ENCODE measurements at places on chromosomes 7 and 10.

DNA sequence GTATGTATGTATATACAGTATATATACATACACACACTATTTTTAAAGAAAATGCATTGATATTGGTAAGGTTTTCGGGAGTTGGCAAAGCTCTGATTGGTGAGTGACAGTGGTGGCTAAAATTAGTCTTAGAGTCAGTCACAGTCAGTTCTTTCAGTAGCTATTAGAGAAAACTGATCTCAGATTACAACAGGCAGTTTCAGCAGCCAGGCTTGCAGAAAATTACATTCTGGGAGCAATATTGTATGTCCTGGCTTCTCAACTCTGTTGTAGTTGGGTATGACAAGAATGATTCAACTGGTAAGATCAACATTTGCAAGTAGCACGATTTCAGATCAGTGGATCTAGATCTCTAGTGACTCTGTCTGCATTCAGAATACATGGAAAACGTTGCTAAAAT is 897.9 kb upstream of the AUTS2 start:
- DNase-seq: no peak

GRCh38 chr10:35940141-35941041 is 298.3 kb upstream of the FZD8 start:
- no peak for DNase-seq

DNA sequence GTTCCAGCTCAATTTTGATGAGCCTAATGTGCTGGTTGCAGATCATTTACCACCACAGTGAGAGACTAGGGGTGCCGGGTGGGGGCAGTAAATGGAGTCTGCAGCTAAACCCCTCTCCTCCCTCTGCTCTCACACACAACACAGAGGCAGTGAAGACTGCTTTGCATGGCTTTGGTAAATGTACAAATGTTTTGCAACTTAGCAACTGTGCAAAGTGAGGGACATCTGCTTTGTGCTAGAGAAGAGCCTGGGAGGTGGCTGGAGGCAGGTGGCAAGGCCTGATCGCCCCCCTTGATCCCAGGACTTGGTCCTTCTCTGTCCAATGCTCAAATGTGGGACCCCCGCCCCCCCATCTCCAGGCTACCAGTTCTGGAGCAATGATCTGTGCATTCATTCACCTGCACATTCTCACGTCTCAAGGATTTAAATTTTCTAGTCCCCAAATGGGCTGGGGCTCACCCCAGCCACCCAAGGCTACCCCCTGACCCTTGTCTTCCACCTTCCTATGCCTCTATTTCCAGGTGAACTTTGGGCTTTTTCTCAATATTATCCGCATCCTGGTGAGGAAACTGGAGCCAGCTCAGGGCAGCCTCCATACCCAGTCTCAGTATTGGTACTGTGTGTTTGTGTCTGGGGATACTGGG is 11.6 kb downstream of the GHRHR start:
- no peak for DNase-seq

GRCh38 chr7:27921081-27921836 is 181.3 kb downstream of the TAX1BP1 start:
- DNase-seq: no peak

DNA sequence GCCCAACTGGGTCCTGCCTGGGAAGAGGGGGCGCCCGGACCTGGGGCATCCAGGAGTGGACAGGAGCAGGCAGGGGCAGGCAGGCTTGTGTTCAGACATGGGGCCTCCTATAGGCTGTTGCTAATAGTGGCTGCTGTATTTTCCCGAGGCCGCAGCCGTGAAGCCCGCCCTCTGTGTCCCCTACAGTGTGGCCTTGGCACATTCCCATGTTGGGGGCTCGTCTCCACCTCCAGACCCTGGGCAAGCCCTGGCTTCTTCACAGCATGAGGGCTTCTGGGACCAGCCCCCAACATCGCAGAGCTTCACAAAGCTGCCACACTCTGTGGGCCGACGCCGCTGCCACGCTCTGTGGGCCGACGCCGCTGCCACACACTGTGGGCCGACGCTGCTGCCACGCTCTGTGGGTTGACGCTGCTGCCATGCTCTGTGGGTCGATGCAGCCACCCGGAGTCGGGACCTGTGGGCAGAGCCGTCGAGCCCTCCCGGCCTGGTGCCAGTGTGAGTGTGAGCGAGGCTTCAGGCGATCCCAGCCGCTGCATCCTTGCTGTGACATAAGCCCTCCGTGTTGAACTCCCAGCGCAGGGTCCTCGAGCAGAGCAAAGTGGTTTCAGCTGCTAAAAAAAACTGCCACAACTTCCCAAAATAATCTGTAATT is 109.0 kb downstream of the INPP5A start:
- no peak for DNase-seq

DNA sequence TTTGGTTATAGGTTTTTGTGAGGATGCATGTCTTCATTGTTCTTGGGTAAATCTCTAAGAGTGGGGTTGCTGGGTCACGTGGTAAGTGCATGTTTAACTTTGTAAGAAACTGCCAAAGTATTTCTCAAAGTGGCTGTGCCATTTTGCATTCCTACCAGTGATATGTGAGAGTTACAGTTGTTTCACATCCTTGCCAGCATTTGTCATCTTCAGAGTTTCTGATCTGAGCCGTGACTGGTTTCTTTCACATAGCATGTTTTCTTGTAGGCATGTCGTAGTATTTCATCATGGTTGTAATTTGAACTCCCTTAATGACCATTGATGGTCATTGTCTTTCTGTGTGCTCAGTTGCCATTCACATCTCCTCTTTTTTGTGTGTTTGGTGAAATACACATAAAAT is 286.0 kb downstream of the RNLS start:
- DNase-seq: no peak

Measured in activated T-cell treated with anti-CD3 and anti-CD28 coated beads for 24 hours (primary cell).